Transverse colon (tissue), 4 donors: ENCODE measurements at places on chromosomes 13 and 19. TPM values are rescaled to one million over a fixed set of nuclear protein-coding genes. Genes with fewer than 3 reads are reported as not detected.

GRCh38 chr13:39788102-39788501 is 132.6 kb downstream of the COG6 start:
- no peak for DNase-seq
- H3K36me3 ChIP-seq = no peaks in the 10 kb centered on the region
- H3K4me3 ChIP-seq = no peak overlapping the region
- H3K27ac ChIP-seq = no peak overlapping the region
- H3K27me3 ChIP-seq = no peaks in the 10 kb centered on the region

DNA sequence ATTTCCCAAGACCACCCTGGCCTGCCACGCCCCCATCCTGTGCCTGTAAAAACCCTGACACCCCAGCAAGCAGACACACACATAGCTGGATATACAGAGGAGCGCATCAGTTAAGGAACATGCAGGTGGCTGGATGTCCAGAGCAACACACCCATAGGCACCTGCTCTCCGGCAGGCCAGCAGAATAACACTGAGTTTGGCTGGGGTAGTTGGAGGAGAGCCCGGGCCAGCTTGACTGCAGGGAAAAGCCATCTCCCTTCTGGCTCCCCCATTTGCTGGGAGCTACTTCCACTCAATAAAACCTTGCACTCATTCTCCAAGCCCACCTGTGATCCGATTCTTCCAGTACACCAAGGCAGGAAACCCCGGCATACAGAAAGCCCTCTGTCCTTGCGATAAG is 8.9 kb downstream of the RASL11A start:
- no peak overlapping the region for H3K27ac ChIP-seq
- DNase-seq = no peak
- no peaks in the 10 kb centered on the region for H3K36me3 ChIP-seq

- H3K36me3 ChIP-seq = no peaks in the 10 kb centered on the region
- H3K4me1 ChIP-seq = no peaks in the 10 kb centered on the region
- H3K27me3 ChIP-seq = peaks cover 67% of the 10 kb centered on the region
- H3K27ac ChIP-seq = no peak overlapping the region
- H3K4me3 ChIP-seq = peak overlapping the region; percentile 83
- peak; percentile 44 for DNase-seq
Measured at GRCh38 chr13:77698201-77699058, 943 bp downstream of the SLAIN1 start.

- no peaks in the 10 kb centered on the region for H3K36me3 ChIP-seq
- no peak overlapping the region for H3K4me3 ChIP-seq
- no peaks in the 10 kb centered on the region for H3K27me3 ChIP-seq
- no peak for DNase-seq
Measured at GRCh38 chr13:73742982-73743381, 391.2 kb downstream of the KLF12 start.

DNA sequence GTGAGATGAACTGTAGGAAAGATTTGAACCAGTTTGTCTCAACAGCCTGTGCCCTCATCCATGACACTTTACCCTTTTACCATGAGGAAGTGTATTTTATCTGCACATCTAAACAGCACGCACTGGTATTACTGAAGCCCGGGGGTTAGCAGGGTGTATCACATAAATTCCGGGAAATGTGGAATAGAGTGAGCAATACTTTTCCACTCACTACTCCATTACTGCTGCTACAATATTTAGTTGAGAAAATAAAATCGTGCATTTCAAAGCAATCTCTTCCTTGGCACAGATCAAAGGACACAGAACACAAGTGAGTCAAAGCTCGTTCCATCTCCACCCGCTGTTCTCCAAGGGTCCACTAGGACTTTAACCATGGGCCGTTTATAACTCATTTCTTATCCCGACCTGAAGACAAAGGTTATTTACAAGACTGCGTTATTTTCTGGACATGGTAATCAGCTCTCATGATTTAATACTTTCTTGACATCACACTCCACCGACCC is 35.2 kb downstream of the STK24 start:
- no peaks in the 10 kb centered on the region for H3K27me3 ChIP-seq
- H3K4me3 ChIP-seq = no peak overlapping the region
- no peaks in the 10 kb centered on the region for H3K36me3 ChIP-seq
- H3K27ac ChIP-seq = peak overlapping the region; percentile 51

DNA sequence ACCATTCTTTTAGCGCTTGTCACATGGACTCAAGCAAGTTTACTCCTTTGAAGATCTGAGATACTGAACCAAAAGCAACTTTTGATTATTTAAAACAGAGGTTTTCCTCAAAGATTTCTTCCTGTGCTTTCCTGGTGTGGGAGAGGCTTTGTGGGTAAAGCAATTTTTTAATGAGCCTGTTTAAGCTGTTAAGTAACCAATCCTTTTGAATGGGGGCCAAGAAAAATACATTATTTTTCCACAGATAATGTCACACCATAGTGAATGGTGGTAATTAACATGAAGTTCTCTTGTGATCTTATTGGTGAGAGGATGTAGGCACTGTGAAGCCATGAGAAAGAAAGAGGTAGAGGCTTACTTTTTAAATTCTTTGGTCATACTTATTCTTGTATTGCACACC is 55.8 kb upstream of the OBI1 start:
- H3K4me3 ChIP-seq = no peak overlapping the region
- no peaks in the 10 kb centered on the region for H3K27me3 ChIP-seq
- no peak for DNase-seq

DNA sequence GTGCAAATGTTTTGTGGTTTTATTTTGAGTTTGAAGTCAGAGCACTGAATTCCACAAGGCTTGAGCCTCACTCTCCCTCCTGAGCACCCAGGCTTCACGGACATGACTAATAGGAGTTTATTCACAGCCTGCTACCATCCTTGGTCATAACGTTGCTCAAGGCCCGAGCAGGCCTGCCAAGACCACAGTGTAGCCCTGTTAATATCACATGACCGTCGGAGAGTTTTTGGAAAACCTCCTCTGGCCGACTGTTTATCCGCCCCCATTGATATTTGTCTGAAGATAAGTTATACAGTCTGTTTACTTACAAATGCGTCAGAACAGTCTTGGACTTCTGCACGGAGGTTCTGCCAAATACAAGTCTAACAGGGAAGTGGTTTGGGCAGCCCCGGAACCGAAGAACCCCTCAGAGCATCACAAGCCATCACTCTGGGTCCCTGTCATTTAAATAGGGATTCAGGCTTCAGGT is 89.9 kb downstream of the COL4A2 start:
- no peak overlapping the region for H3K4me3 ChIP-seq
- peak overlapping the region; percentile 77 for H3K27ac ChIP-seq
- H3K4me1 ChIP-seq = peaks cover 8% of the 10 kb centered on the region
- DNase-seq = peak; percentile 77

DNA sequence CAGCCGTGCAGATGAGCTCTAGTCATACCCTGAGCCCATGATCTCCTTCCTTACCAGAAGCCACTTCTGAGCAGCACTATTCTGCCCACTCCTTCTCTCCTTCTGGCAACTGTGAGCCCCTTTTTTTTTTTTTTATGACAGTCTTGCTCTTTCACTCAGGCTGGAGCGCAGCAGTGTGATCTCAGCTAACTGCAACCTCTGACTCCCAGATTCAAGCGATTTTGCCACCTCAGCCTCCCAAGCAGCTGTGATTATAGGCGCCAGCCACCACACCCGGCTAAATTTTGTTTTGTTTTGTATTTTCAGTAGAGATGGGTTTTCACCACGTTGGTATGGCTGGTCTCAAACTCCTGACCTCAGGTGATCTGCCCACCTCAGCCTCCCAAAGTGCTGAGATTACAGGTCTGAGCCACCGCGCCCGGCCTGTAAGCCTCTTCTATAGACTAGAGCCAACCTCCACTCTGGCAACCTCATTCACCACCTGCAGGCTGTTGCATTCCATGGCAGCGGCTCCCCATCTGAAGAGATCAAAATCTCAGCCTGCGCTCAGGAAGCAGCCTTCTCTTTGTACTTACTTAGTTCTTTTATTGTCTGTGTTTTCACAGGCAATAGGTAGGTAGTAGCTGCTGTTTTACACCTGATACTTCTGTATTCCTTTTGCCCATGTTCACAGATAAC is 34.8 kb upstream of the NDFIP2 start:
- peaks cover 9% of the 10 kb centered on the region for H3K4me1 ChIP-seq
- H3K36me3 ChIP-seq = no peaks in the 10 kb centered on the region
- no peaks in the 10 kb centered on the region for H3K27me3 ChIP-seq

GRCh38 chr13:31733066-31733465 is 6.3 kb upstream of the RXFP2 start:
- no peaks in the 10 kb centered on the region for H3K4me1 ChIP-seq
- no peak overlapping the region for H3K27ac ChIP-seq

DNA sequence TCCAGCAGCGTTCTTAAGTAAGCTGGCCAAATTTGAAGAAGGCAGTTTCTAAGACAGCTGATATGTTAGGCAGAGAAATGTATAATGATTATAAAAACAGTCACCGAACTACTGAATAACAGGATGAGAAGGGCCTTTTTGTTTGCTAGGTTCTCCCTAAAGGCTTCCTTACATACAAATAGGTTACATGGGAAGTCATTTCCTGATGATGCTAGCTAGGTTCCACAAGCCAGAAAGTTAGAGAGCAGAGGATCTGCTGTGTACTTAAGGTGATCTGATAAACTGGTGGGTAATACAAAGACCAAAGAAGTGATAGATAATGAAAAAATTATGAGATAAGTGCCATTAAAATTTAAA is 139.7 kb downstream of the VWA8 start:
- H3K4me3 ChIP-seq = no peak overlapping the region
- no peak for DNase-seq
- no peak overlapping the region for H3K27ac ChIP-seq
- H3K27me3 ChIP-seq = no peaks in the 10 kb centered on the region
- no peaks in the 10 kb centered on the region for H3K36me3 ChIP-seq

DNA sequence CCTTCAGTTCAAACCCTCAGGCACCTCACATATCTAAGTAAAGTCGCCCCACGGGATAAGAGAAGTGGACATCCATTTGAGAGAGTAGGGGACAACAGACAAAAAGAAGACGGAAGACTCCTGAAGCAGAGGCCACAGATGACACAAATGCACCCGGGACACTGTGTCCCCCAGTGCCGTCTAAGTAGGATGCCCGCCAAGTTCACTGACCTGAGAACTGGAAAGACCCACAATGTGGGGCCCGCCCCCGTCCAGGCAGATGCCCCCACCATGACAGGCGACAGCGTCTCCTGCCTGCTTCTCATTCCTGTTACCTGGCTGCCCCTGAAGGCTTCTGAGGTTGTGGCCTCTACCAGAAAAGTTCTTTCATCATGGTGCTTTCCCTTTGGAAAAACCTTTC is 16.9 kb downstream of the ANKRD27 start:
- H3K4me1 ChIP-seq = peaks cover 14% of the 10 kb centered on the region
- H3K27me3 ChIP-seq = no peaks in the 10 kb centered on the region
- H3K27ac ChIP-seq = no peak overlapping the region
- DNase-seq = no peak

GRCh38 chr19:15426485-15427349 is 7.9 kb upstream of the AKAP8L start:
- no peak overlapping the region for H3K27ac ChIP-seq
- H3K4me1 ChIP-seq = peaks cover 15% of the 10 kb centered on the region
- H3K4me3 ChIP-seq = no peak overlapping the region
- H3K27me3 ChIP-seq = no peaks in the 10 kb centered on the region
- DNase-seq = no peak

GRCh38 chr13:91017031-91017668 is 330.3 kb upstream of the MIR17HG start:
- no peaks in the 10 kb centered on the region for H3K27me3 ChIP-seq
- no peak overlapping the region for H3K4me3 ChIP-seq
- no peak for DNase-seq
- H3K4me1 ChIP-seq = no peaks in the 10 kb centered on the region
- H3K36me3 ChIP-seq = no peaks in the 10 kb centered on the region
- H3K27ac ChIP-seq = no peak overlapping the region

- DNase-seq = peak; percentile 61
- peaks cover 4% of the 10 kb centered on the region for H3K4me1 ChIP-seq
- no peaks in the 10 kb centered on the region for H3K27me3 ChIP-seq
- peak overlapping the region; percentile 92 for H3K27ac ChIP-seq
- no peaks in the 10 kb centered on the region for H3K36me3 ChIP-seq
Measured at GRCh38 chr19:7534531-7535046, 928 bp upstream of the PNPLA6 start.

- DNase-seq = no peak
- H3K27me3 ChIP-seq = peaks cover 30% of the 10 kb centered on the region
- H3K4me3 ChIP-seq = no peak overlapping the region
- no peak overlapping the region for H3K27ac ChIP-seq
- H3K4me1 ChIP-seq = peaks cover 30% of the 10 kb centered on the region
Measured at GRCh38 chr19:493391-494170, 2.7 kb upstream of the MADCAM1 start.

DNA sequence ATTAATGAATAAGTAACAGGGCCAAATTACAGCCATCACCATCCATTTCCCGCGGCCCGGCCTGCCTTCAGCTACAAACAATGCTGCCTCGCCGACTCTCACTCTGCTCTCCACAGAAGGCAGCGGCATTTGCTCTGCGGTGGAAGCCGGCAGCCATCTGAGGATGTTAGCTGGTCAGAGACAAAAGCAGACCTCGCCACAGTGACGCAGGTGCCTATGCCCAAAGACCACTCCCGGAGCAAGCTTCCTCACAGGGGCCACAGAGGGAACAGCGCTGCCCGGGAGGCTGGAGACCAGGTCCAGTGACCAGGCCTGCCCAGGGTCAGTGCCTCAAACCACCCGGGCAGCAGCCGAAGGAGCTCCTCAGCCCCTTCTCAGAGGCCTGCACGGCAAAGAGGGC is 16.4 kb downstream of the PEPD start:
- no peaks in the 10 kb centered on the region for H3K36me3 ChIP-seq
- no peaks in the 10 kb centered on the region for H3K27me3 ChIP-seq
- no peak overlapping the region for H3K27ac ChIP-seq
- no peak overlapping the region for H3K4me3 ChIP-seq
- no peak for DNase-seq

DNA sequence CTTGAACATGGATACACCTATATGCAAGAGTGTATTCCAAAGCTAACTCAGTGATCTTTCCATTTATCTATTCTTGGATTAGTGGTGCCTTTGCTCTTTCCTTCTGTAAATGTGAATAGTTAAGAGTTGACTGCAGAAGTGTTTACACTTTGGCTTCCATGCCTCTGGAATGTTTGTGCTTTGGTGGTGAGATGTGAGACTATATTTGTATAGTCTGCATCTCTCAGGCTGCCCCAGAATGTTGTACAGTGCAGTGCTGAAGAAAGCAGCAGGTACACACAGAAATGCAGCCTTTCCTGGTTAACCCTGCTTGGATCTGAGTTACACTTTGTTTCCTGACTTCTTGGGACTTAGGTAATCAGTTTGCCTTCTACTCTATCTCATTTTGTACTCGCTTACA is 90.2 kb downstream of the DNAJC15 start:
- H3K27ac ChIP-seq = no peak overlapping the region
- no peaks in the 10 kb centered on the region for H3K36me3 ChIP-seq
- no peak for DNase-seq
- no peak overlapping the region for H3K4me3 ChIP-seq
- H3K4me1 ChIP-seq = peaks cover 3% of the 10 kb centered on the region

- no peaks in the 10 kb centered on the region for H3K36me3 ChIP-seq
- no peak overlapping the region for H3K27ac ChIP-seq
- H3K27me3 ChIP-seq = no peaks in the 10 kb centered on the region
- H3K4me1 ChIP-seq = no peaks in the 10 kb centered on the region
- DNase-seq = no peak
- H3K4me3 ChIP-seq = no peak overlapping the region
Measured at GRCh38 chr13:101490406-101491015, 38.0 kb downstream of the ITGBL1 start.

DOCK9 gene
- total RNA-seq = 120 TPM

SLC6A16 gene
- total RNA-seq = 0.40 TPM

FLT1 gene
- 8.4 TPM for total RNA-seq

ACTMAP gene
- 15.0 TPM for total RNA-seq

ZNF729 gene
- not detected for total RNA-seq

GFY gene
- not detected for total RNA-seq

ABHD13 gene
- 13.7 TPM for total RNA-seq

PLVAP gene
- 19.5 TPM for total RNA-seq

TNFRSF19 gene
- total RNA-seq = 0.80 TPM
